ENCODE measurements at places on chromosomes 1 and 21.

- DNase-seq, result no peak
These were observed 115.1 kb downstream of the RABGAP1L start for GRCh38 chr1:174274452-174274851.

GRCh38 chr1:109277434-109278204 lies 5.3 kb downstream of the PSRC1 start:
- DNase-seq, result peak; percentile 67

GRCh38 chr21:26112127-26112742 lies 58.3 kb downstream of the APP start:
- DNase-seq, result no peak

- DNase-seq, result no peak
These were observed 8.9 kb downstream of the PTGS2 start for GRCh38 chr1:186671136-186671825.

DNA sequence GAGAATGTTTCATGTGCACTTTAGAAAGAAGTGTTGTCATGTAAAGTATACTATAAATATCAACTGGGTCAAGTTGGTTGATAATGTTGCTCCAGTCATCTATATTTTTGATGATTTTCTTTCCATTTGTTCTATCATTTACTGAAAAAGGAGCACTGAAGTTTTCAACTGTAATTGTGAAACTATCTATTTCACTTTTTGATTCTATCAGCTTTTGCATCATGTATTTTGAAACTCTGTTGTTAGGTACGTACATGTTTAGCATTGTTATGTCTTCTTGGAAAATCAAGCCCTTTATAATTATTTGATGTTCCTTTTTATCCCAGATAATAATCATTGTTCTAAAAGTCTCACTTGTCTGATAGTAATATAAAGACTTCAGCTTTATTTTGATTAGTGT lies 14.4 kb upstream of the HIVEP3 start:
- no peak for DNase-seq

Measured in stimulated activated CD4-positive, alpha-beta T cell treated with anti-CD3 and anti-CD28 coated beads, Interleukin-2, amount 100 ng/mL, for 48 hours (primary cell).